ENCODE measurements at places on chromosomes 16 and 17.
A peak's percentile ranks its signal among the peaks of the same experiment; 100 is the strongest.

DNA sequence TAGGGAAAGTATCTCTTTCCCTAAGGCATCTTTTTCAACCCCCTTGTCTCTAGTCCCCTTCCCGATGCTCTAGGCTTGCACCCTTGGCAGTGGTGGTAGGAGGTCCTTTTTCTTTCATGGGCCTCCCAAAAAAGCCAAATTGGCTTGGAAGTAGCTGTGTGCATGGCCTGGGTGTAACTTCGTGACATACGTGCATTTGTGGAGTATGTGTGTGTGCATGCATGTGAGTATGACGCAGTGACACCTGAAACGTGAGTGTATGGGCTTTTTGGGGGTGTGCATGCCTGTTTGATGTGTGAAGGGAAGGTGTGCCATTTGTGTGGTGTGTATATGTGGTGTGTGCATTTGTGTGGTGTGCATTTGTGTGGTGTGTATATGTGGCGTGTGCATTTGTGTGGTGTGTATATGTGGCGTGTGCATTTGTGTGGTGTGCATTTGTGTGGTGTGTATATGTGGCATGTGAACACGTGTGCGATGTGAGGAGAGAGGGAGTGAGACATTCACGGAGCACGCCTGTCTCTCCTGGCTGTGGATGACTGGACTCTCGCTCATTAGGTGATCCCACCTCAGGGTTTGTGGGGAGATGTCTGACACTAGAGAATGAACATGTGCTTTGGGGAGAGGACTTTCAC, 15.7 kb downstream of the IGFBP4 start:
- no peak for DNase-seq

DNA sequence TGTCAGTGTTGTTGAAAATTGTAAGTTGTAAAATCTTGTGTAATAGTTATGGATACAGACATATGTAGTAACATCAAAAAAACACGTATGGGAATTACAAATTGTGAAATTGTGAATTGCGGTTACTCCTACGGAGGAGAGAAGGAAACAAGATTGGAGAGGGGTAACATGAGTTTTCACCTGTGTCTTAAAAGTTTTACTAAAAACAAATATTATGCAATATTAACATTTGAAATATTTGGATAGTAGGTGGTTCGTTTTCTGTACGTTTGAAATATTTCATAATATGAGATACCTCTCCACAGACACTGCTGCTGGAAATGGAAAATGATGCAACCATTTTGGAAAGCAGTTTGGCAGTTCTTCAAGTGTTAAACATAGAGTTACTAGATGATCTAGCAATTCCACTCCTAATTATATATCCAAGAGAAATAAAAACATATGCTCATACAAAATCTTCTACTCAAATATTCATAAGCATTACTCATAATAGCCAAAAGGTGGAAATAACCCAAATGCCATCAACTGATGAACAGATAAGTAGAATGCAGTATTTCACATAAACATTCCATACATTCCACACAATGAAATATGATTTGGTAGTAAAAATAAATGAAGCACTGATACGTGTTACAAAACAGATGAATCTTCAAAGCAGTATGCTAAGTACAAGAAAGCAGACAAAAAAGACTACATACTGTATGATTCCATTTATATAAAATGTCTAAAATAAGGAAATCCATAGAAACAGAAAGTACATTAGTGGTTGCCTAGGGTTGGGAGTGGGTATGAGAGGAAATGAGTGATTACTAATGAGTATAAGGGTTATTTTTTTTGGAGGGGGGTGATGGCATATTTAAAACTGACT, 40.7 kb upstream of the ABCA10 start:
- DNase-seq: no peak

GRCh38 chr16:154217-155030, 2.0 kb downstream of the HBZ start:
- DNase-seq: peak; percentile 15

- DNase-seq: no peak
These were observed 177.2 kb downstream of the TMEM132E start for GRCh38 chr17:34756637-34757021.

DNA sequence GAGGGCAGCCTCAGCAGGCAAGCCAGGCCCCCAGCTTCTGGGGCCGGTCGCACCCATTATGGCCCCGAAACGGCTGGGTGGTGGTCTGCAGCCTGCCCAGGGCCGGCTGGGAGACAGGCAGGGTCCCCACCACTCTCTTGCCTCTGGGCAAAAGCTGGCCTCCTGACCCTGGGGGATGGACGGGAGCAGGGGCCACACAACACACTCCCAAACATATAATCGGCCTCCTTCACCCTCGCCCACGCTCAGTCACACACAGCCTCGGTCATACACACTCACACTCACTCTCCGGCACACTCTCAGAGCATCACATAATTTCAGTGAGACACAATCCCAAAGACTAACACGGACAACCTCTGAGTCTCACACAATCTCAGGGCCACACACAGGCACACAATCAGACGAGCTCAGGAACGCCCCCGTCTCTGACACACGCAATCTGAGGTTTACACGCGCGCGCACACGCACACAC, 589 bp downstream of the PEMT start:
- no peak for DNase-seq

DNA sequence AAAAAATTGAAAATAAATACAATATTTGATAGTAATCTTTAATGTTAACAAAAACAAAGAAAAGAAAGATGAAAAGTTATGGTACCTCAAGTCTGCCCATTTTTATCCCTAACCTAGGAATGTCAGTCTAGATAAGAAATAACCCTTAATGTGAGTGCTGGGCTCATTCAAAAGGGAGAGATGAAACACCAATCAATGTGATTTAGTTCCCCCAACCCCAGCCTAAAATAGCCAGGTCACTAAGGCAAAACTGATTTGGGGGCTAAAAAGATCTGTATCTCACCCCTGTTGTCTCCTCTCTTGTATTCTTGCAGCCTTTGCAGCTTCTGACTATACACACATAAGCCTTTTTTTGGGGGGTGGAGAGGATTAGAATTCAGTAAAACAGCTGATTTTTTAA, 3.2 kb upstream of the IGF2BP1 start:
- DNase-seq: no peak

DNA sequence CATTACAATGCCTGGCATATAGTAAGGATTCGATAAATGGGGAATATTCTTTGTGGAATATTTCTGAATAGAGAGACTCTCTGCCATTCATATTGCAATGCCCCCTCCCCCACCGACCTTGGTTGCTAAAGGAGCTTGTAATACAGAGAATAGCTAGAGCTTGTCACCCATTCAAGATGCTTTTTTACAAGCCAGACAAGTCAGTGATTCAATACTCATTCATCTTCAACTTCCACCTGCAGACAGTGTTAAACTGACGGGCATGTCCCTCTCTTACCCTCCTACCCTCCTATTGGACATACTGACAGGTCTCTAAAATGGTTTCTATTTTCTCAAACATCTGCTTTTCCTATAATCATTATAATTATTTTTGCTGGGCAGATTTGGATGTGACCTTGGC, 257.4 kb downstream of the KCNJ2 start:
- no peak for DNase-seq

DNA sequence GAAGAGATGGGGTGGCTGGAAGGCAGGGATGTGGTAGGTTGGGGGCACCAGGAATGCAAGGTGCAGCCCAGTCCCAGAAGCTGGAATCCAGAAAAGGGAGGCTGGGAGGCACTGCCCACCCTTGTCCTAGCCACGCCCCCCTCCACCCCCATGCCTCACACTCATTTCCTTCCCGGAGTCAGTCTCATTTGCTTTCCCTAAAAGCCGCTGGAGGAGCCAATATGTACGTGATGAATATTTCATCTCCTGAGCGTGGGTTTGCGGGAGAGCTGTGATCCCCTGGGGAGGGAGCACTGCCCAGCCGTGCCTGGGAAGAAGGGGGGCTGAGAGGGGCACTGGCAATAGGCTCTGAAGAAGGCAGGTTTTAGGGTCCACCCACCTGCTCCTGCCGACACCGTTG, 124.5 kb upstream of the LHX1 start:
- no peak for DNase-seq

DNA sequence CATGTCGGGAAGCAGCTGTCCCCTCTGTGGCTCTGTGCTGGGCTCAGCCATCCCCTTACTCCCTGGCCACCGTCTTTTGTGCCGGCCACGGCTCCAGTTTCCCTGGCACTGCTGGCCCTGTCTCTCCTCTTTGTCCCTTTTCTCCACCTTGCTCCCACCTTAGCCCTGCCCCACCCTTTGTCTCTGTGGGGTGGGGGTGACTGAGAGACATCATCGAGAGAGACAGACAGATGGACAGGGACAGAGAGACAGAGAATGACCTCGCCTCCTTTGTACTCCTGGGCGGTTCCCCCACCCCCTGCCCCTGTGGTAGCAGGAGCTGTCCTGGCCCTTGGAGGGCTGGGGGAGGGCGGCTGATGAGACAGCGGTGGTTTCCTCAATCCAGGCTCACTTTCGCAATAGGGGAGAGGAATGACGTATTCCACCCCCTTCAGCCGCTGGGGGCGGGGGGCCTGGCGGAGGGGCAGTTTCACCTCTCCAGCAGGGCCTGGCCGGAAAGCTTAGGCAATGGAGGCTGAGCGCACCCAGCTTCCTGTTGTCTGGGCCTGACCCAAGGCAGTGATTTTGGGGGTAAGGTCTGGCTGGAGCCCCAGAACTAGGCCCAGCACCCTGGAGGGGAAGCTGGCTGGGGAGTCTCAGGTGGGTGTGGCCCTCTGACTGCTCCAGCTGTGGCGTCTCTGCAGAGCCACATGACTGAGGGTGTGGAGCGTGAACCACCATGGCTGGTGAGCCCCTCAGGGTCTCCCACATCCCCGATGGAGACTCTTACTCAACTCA, 7.3 kb downstream of the FMNL1 start:
- DNase-seq: peak; percentile 95

GRCh38 chr16:23071196-23072083, 77.8 kb downstream of the USP31 start:
- DNase-seq: no peak

GRCh38 chr16:3819746-3820724, 60.5 kb downstream of the CREBBP start:
- DNase-seq: no peak

GRCh38 chr17:16900288-16900882, 71.5 kb downstream of the TNFRSF13B start:
- no peak for DNase-seq

DNA sequence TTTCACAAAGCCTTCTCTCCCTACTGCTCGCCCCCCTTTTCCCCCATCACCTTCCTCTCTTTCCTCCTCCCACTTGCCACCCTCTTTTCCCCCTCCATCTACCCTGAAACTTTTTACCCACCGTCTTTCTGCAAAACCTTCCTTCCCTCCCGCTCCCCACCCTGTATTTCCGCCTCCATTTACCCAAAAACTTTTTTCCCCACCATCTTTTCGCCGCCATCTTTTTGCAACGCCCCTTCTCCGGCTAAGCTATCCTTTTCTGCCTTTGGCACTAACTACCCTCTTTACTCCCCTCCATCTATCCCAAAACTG, 205.2 kb upstream of the WSB1 start:
- no peak for DNase-seq
